CD4-positive, alpha-beta T cell treated with Interleukin-4 for 1 hour (primary cell): ENCODE measurements at places on chromosomes 11 and 22.

- no peak for DNase-seq
Observed at GRCh38 chr22:22213231-22213630, 31.4 kb upstream of the VPREB1 start.

GRCh38 chr22:25909614-25910387, 167.8 kb downstream of the MYO18B start:
- no peak for DNase-seq

GRCh38 chr11:8082391-8083087, 1.5 kb downstream of the TUB start:
- DNase-seq, result no peak

GRCh38 chr11:36507824-36508489, 2.1 kb downstream of the TRAF6 start:
- no peak for DNase-seq

DNA sequence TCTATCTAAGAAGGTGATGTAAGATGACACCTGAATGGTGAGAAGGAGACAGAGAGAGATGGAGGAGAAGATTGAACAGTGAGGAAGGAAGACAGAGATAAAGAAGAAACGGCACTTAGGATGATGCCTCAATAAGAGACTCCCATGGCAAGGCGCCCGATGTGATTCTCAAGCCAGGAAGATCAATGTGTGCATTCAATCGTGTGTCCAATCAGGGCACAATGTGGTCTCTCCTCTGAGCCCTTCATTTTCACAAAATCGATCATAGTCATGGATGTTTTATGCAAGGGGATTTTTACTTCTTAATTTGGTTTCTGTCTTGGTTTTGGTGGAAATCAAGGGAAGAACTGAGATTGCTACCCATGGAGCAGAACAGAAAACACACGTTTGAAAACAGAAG, 19.9 kb upstream of the TMPRSS13 start:
- DNase-seq, result no peak

GRCh38 chr22:24337894-24338645, 67.4 kb downstream of the SPECC1L start:
- no peak for DNase-seq

- DNase-seq, result no peak
Observed at GRCh38 chr11:97019305-97019704, 629.5 kb downstream of the JRKL start.

- DNase-seq, result no peak
Observed at GRCh38 chr22:24089951-24090350, 78.8 kb downstream of the CABIN1 start.

GRCh38 chr11:92125321-92125720, 99.3 kb upstream of the FAT3 start:
- no peak for DNase-seq
